ENCODE measurements at places on chromosomes 16 and 17.

DNA sequence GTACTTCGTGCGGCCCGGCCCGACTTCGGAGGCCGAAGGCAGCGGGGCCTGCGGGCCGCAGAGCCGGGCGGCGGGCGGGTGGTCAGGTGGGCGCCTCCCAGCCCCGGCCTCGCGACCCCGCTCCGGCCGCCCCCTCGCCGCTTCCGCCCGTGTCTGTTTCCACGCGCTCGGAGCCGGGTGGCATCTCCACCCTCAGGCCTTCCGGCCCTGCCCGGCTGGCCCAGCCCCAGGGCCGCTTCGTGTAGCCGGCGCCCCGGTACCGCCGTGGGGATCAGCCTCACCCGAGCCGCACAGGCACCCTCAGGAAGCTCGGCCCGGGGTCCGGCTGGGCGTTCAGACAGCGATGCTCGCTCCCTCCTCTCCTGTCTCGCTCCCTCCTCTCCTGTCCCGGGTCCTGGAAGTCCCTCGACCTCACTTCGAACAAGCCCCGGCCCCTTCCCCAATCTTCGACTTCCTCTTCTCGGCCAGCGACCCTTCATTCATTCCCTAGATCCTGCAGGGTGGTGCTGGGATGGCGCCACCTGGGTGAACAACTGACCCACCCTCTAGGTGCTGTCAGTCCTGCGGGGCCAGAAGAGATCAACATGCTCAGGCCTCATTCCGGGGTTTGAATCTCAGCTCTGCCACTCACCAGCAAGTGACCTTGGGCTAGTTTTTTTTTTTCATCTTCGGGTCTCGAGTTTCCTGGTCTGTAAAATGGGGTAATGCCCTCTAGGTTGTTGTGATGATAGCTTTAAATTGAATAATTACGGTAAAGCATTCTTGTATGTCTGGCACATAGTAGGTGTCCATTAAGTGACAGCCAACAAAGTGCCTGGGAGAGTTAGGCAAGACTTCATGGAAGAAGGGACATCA is 610 bp downstream of the VPS4A start:
- no peak for DNase-seq

- DNase-seq, result no peak
Measured at GRCh38 chr16:49398761-49399160, 25.2 kb downstream of the C16orf78 start.

DNA sequence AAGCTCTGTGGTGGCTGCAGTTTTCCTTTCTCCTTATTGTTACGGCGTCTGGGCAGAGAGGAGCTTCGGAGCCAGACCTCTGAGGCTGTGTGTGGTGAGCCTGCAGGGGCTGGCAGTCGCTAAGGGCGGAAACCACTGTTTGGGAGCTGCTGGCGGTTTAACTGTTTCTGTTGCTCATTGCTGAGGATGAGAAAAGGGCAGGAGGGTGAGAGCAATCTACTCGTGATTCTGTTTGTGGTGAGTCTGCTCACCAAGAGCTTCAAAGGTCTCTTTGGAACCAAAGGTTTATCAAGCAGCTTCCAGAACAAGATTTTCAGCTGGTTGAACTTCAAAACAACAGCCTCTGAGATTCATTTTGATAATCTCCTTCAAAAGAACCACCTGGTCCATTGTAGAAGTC is 143.9 kb downstream of the ANKFN1 start:
- no peak for DNase-seq

GRCh38 chr16:67961551-67961957 is 6.9 kb downstream of the SLC12A4 start:
- DNase-seq, result no peak

DNA sequence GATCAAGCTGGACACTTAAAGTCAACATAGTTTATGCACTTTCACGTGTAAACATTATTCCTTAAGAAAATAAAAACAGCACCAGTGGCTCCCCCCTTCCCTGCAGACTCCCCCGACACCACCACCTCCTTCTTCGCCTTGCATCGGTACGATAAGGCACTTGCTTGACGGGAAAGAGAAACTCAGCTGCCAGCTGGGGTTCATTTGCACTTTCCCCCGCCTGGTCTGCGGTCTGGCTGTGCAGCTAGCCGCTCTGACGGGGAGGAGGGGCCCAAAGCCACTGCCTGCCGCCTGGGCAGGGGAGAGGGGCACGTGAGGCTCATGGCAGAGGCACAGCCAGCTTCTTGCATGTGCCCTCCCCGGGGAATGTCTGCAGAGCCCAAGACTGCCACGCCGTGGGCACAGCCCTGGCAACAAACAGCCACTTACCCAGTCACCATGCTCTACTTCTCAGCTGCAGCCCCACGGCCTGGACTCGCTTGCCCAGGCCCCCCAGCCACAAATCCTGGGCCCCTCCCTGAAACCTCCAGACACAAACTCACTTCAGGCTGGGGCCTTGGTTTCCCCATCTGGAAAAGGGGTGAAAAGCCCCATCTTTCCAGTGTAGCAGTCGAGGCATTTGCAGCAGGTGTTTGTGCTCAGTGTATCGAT is 16.5 kb upstream of the PRM1 start:
- DNase-seq, result no peak

DNA sequence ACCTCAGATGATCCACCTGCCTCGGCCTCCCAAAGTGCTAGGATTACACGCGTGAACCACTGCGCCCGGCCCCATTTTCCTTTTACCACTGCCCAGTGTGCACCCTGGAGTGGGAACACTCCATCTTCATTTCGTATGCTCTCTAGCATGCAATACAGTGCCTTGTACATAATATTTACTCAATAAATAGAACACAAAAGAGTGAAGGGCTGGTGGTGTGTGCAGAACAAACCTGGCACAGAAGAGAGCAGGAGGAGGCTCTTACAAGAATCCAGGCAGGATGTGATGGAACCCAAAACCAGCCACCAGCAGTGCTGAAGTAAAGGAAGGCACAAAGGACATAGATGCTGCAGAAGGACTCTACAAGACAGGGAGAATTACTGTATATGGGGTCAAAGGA is 7.3 kb downstream of the KRT37 start:
- DNase-seq, result no peak

- DNase-seq, result no peak
Measured at GRCh38 chr17:37179893-37180292, 195.9 kb upstream of the C17orf78 start.

DNA sequence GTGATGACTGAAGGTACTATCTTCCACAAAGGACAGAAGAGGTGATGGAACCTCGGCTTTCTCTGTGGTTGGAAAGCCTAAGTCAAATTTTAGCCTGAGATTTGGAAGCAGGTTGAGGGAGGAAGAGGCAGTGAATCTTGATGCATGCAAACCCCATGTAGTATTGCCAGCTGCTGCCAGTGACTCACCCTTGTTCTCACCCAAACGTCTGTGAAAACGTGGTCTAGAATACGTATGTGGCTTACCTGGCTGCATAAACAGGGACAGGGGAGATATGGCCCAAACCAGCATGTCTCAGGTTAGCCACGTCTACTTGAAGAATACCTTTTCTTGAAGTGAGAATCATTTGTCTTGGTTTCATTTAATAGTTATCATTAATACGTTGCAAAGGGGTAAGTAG is 438.0 kb upstream of the MAF start:
- DNase-seq, result no peak

- no peak for DNase-seq
Measured at GRCh38 chr16:69179328-69180010, 7.5 kb upstream of the SNTB2 start.

GRCh38 chr17:71224824-71225575 is 895.8 kb upstream of the SOX9 start:
- no peak for DNase-seq

DNA sequence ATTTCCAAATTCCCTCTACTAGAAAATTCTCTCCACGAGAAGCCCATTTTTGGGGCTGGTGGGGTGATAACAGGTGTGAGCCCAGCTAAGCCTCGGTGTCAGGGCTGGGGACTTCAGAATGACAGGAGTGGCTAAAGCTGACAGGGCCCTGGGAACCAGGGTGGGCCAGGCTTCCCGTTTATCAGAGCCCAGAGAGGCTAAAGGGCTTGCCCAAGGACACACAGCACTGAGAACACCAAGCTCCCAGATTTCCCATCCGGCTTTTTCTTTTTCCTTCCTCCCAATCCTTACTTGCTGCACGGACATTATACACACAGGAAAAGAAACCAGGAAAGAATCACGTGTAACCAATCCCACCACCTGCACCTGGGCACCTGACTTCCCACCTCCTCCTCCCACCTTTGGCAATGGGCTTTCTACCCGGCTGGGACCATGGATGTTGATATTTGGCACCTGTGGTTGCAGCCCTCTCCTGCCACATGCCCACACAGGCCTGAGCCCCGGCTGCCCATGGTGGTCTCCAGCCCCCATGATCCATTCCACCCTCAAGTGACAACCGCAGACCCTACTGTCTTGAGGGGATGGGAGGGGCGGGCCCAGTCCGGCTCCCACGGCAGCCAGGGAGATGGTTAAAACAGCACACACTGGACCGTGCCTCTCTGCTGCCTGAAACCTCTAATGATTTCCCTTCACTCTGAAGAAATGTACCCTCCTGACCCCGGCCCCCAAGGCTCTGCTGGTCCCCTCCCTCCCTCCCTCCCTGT is 78.9 kb downstream of the ENGASE start:
- no peak for DNase-seq

- DNase-seq, result no peak
Measured at GRCh38 chr17:80021600-80021999, 14.1 kb downstream of the TBC1D16 start.

DNA sequence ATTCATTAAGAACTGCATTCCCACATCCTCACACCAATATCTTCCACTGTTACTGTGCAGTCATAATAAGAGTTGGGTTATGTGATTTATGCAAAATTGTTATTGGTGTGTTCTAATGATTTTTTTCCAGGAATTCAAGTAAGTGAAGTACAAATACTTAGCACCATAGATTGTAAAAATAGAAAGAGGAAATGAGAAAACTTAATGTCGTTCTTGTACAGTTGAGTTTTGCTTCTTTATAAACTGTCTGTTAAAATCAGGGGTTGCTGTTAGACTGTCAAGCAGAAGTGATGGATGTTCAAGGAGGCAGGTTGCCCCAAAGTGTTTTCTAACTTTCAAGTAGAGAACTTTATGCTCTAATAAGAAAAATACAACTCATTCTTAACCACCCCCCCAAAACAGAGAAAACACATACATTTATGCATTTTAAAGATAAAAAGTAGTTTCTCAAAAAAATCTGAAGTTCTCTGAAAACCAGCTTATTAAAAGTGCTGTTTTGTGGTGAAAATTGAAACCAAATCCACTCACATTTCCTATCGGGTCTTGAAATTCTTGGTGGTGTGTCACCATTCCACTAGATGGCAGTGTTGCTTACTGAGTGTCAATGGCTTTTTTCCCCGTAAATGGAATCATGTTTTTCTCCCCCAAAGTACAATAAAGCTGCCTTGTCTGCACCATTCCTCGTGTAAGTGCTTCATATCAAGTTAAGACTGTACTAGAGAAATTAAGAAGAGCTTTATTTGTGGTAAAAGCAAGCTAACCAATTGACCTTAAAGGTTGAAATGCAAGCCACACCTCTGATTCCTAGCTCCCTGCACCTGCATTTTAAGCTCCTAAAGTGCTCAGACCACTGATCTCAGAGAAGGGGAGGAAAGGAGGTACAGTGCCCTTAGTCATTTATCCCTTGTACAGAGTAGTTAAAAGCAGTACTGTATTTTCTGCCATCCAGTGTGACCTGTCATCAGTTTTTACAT is 4.7 kb upstream of the IGSF6 start:
- DNase-seq, result no peak

GRCh38 chr17:4483012-4483840 is 15.5 kb upstream of the SPNS2 start:
- no peak for DNase-seq

- no peak for DNase-seq
Measured at GRCh38 chr17:78738698-78739097, 43.4 kb downstream of the CYTH1 start.

DNA sequence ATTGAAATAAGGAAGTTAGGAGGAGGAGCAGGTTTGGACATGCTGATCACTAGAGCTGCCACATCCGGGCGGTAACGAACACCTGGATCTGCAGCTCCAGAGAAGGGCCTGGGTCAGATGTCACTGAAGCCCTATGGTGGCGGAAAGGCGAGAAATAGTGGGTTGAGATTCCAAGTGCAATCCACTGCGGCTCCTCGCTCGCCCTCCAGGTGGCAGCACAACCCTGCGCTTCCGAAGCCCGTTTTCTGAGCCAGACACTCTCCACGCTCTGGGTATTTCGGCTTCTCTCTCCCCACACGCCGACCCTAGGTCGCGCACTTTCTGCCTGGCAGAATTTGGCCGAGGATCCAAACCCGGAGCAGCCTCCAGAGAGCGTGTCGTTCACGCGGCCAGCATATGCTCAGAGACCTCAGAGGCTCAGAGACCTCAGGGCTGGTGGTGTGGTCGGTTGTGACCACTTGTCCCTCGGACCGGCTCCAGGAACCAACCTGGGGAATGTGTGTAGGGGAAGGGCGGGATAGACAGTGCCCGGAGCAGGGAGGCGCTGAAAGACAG is 922 bp upstream of the SLC2A4 start:
- peak; percentile 70 for DNase-seq

DNA sequence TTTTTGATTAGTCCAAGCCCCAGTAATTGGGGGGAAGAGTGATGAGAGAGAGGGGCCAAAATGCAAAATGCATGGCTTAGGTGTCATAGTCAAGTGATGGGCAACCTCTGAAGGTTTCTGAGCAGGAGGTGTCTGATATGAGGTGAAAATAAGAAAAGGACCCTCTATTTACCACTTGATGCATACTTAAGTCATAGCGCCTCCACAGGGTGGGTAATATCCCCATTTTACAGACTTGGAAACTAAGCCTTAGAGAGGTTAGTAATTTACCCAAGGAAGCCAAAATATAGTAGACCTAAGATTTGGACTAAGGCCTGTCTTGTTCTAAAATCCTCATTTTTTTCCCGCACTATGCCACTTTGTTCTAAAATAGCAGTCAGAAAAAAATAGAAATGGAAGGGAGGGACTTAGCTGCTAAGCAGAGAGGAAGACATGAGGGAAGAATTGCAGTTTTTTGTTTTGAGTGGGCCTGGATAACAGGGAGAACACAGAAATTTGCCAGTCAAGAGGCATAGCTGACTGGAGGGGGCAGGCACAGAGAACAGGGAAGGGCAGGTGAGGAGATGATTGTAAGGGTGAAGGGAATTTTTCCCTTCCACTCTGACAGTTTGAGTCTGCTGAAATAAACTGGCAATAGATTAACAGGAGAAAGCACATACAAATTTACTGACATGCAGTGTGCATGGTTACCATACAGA is 2.3 kb upstream of the GRB2 start:
- no peak for DNase-seq

DNA sequence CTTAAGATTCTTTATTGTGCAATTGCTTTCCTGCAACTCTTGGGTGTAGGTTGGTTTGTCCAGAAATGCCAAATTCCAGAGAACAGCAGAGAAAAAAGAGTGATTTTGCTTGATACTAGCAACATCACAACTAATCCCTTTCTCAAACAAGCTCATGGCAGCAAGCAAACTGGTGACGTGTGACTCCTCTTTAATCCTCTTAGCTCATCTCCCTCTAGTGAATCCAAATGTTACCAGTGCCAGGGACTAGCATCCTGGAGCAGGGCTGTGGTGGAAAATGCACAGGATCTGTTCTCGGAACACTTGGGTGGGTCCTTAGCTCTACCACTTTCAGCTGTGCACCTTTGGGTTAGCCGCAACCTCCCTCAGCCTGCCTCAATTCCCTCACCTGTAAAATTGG is 204.0 kb upstream of the CCL2 start:
- DNase-seq, result no peak

DNA sequence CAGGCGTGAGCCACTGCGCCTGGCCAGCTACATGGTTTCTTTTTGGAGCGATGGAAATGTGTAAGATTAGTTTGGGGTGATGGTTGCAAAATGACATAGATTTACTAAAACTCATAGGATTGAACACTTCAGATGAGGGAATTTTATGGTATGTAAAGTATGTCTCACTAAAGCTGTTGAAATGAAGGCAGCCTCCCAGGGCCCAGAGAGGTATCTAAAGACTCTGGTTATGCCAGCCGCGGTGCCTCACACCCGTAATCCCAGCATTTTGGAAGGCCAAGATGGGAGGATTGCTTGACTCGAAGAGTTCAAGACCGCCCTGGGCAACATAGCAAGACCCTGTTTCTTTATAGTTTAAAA is 254.9 kb downstream of the PARN start:
- no peak for DNase-seq

All from omental fat pad (tissue), 4 donors.